Neural progenitor cell (in vitro differentiated cells): ENCODE measurements at places on chromosomes 5 and 9. TPM values are rescaled to one million over a fixed set of nuclear protein-coding genes. Genes with fewer than 3 reads are reported as not detected.

DNA sequence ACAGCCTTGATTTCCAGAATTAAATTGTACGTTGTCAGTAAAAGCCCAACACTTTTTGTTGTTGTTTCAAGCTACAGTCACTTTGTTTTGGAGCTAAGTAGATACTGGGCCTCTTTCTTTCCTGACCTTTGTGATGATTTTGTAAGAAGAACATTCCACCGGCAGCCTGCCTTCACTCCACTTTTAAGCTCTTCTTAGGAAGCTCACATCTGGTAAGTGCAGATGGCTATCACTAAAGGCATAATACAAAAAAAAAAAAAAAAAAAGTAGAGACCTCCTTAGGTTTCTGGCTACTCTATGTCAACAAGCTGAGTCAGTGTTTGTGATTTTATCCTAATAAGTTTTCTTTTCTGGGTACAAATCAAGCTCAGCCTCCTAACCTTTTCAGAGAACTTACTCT is 1922.1 kb upstream of the WWC1 start:
- peak; percentile 67 for DNase-seq

DNA sequence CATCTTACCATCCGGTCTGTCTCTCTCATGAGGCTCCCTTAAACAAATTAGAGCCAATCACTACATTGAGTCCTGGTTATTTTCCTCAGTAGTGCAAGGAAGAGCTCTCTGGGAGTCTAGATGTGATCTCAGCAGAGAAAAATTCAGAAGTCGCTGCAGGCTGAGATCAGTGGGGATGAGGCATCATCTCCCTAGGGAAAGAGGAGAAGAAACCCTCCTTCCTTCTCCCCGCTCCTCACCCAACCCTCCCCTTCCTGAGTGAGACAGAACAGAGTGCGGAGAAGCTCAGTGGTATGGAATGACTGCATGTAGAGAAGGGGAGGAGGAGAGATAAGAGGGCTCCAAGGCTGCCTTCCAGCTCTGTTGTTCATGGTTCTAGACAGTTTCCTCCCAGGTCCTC is 80.5 kb downstream of the PAPPA start:
- no peak for DNase-seq

Gene TLX3
- total RNA-seq, result not detected in 2 replicates

Gene INSL4
- total RNA-seq, result not detected in 2 replicates

- no peak for DNase-seq
Observed at GRCh38 chr9:26324786-26325443, 567.7 kb downstream of the CAAP1 start.

DNA sequence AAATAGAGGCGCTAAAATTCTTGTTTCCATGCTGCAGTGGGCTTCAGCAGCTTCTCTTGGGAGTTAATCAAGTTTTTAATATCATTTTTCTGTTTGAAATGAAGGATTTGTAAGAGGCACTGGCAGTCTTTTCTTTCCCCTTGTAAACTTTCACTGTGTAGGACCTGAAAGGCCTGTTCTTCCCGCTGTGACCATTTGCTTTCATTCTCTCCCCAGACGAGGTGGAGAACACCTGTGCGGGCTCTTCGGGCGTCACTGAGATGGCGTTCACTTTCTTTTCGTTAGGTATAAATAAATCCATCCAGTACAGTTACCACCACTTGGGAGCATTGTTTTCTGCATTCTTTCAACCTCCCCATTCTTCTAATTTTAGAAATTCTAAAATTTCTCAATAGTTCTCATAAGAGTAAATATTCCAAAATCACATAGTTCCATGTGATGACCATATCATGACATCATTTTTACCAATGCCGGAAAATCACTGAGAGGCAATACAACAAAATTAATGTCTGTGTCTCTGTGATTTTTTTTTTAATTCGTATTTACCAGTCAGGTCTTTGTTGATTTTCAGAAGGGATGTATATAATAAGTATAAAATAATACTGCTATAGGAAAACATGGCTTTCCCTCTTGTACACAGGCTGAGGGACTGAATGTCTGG is 131.7 kb upstream of the ICE1 start:
- no peak for DNase-seq

DNA sequence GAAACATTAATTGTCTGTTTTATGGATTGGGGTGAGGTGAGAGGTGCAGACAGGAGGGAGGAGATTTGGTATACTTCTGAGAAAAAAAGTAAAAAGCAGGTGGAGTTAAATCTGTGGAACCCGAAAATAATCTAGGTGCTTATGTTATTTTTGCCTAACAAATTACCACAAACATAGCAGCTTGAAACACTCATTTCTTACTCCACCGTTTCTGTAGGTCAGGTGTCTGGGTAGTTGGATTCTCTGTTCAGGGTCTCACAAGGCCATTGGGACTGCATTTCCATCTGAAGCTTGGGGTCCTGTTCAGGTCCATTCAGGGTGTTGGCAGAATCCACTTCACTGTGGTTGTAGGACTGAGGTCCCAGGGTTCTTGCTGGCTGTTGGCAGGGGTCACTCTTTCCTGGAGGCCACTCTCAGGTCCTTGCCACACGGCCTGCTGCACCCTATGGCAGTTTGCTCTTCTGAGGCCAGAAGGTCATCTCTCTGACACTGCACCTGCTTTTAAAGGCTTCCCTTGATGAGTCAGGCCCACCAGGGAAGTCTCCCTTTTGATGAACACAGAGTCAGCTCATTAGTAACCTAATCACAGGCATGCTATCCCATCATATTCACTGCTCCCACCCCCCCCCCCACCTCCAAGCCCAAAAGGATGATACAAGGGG is 82.2 kb downstream of the TRIO start:
- no peak for DNase-seq

DNA sequence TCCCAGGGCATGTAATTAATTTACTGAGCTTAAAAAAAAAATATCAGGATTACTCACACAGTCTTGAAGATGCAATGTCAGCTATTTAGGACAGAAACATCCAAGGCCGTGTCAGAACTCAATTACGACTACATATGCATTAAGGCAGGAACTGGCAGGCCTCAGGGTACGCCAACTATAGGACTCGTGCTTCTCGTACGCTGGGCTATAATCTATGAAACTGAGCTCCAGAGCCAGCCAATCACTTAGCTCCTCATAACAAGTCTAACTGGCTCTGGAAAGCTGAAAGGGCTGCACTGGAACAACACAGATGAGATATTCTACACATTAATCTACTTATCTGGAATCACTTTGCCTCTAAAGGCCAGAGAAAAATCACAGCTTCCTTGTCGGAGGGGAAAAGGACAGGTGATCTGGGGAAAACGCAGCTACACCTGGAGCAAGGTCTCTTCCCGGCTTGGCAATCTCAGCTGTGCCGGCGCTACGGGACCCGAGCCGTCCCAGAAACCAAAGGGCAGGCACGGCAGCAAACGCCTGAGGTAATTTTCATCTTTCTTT is 212.0 kb downstream of the DEPDC1B start:
- DNase-seq, result no peak

Gene SLC6A19
- not detected in 2 replicates for total RNA-seq

Gene IFNA5
- 0.21 TPM in 1 of 2 replicates, not detected in the other for total RNA-seq

Gene SLC45A2
- 0.06 TPM in 1 of 2 replicates, not detected in the other for total RNA-seq
